ENCODE measurements at places on chromosomes 12 and 14.

DNA sequence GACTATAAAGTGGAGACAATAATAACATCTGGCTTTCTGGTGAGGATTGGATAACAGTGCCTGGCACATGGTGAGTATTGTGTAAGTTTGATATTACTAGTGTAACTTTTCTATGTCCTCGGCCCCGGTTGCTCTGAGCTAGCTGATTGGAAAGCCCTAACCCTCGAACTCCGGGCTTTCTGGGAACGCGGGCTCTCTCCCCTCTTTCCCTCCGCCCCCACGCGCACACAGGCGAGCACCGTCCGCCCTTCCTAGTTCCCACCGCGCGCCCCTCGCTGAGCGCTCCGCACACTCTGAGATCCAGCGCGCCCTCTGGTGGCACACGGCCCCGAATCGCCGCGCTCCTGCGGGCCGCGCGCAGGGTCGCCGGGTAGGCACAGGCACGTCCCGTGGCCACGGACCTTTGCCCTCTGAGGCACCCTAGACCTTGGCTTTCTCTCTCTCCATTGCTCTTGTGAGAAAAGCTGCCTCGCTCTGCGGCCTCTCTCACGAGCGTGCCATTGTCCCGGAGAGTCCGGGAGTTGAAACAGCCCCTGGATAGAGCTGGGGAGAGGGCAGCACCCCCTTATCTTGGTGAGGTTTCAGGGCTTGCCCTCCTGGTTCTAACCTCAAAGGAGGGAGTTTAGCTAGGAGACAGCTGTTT, 23.2 kb upstream of the ESRRB start:
- peak; percentile 92 for DNase-seq

DNA sequence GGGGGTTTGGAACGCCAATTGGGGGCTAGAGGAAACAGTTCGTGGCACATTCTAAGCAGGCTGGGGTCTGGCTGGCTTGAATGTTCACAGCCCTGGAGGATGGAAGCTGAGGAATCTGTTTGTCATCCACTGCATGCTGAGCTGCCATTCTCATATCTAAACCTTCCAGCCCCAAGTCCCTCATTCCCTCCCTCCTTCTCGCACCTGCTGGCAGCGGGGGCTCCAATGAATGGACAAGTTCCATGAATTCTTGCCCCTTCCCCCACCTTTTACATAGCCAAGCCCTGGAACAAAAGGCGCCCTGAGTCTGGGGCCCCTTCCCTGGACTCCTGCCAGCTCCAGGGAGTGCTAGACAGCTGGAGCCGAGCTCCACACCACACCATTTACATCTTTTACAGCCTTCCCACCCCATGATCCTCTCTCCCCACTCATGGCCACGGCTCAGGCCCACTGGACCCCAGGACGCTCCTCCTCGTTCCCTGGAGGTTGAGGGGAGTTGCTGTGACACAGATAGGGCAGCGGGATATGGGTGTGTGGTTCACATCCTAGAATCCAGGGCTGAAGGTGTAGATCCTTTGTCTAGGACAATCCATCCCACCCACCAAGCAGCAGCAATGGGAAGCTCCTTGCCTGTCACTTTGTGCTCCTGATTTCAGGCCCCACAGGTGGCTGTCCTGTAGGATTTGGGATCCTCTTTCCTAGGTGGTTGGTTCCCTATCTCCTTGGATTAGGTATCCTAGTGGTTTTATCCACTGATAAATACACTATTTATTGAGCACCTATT, 21.7 kb upstream of the VRTN start:
- DNase-seq: no peak

- no peak for DNase-seq
These were observed 244.4 kb downstream of the ZFP36L1 start for GRCh38 chr14:68548194-68549076.

DNA sequence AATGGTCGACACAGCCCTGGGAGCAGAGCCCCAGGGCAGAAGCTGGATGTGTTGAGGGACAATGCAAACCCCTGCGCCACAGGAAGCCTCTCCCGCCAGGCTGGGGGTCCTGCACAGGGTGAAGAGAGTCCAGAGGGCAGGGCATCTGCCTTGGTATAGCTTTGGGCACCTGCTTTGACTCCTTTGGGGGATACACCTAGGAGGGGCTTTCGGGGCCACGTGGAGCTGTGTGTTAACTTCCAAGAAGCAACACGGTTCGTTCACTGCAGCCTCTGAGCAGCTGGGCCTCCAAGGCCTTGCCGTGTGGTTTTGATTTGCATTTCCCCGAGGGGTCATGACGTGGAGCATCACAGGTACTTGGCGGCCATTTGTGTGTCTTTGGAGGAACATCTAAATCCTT, 5.8 kb upstream of the PUS1 start:
- DNase-seq: no peak

DNA sequence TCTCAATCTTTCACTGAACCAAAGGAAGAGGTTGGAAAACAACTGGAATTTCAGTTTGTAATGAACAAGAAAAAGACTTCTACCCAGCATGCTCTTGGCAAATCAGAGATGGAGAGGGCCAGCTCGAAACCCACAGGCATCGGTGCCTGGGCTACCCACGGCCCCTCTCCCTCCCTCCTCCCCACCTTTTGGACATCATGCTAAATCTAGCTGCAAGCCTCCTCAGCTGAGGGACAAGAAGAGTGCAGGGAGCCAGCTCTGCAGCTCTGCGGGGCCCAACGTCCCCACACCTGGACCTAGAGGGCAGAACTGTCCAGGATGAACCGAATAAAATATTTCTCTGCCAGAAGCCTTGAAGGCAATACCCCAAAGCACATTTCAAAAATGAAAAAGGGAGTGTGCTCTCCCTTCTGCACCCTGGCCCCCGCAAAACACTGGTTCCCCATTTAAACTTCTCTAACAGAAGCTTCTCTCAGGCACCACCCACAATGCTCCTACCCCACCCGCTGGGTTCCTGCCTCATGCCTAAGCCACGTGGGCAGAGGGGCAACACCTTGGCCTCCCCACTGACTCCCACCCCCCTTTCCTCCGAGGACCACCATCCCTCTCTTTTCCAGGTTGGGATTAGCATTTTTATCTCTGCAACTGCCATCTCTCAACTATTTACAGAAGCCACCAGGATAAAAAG, 8.2 kb downstream of the CAMKK2 start:
- no peak for DNase-seq

DNA sequence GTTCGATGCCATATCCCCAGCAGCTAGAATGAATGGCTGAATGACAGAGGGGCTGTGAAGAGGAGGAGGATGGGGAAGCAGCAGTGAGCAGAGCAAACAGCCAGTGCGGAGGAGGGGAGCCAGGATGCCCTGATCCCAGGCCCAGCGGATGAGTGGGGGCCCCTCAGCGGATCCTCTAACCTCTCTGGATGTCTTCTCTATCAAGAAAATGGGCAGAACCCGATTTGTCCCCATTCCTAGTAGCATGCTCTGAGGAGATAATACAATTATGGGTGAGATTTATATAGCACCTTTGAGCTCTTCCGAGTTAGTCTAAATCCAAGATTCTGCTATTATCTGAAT, 30.0 kb upstream of the RPLP0 start:
- DNase-seq: no peak

- DNase-seq: no peak
These were observed 1.1 kb upstream of the UBC start for GRCh38 chr12:124915239-124916236.

GRCh38 chr12:105292705-105293104, 37.8 kb upstream of the C12orf75 start:
- no peak for DNase-seq

- no peak for DNase-seq
These were observed 244.6 kb upstream of the MDGA2 start for GRCh38 chr14:47919997-47920396.

DNA sequence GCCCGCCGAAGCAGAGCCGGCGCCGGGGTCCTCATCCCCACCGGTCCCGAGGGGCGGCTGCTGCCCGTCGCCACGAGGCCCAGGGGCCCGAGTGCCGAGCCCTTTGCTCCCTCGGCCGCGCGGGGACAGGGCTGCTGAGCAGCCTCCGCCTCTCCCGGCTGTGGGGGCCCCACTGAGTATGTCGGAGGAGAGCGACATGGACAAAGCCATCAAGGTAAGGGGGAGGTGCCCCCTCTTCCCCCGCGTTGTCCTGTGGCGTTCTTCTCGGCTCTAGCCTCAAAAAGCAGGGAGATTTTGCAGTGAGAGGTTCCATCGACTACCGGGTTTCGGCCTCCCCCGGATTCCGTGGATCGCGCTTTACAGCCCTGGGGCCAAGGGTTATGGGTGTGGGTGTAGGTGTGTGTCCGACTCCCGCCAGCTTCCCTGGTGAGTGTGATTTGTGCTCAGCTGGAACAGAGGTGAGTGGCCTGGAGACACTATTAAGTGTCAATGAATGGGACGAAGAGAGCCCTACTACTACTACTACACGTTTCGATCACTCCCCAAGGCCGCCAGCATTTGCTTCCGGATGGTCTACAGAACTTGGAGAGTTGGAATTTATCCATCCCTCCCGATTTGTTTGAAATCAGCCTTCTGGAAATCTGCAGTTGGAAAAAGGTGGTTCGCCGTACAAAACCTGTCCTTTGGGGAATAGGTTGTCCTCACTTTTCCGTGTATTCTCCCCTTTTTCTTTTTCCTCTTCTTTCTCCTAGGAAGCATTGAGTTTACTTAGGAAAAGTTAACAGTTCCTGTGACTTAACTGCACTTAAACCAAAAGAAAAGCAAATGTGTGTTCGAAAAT, 748 bp downstream of the MAPKAPK5 start:
- DNase-seq: peak; percentile 85

DNA sequence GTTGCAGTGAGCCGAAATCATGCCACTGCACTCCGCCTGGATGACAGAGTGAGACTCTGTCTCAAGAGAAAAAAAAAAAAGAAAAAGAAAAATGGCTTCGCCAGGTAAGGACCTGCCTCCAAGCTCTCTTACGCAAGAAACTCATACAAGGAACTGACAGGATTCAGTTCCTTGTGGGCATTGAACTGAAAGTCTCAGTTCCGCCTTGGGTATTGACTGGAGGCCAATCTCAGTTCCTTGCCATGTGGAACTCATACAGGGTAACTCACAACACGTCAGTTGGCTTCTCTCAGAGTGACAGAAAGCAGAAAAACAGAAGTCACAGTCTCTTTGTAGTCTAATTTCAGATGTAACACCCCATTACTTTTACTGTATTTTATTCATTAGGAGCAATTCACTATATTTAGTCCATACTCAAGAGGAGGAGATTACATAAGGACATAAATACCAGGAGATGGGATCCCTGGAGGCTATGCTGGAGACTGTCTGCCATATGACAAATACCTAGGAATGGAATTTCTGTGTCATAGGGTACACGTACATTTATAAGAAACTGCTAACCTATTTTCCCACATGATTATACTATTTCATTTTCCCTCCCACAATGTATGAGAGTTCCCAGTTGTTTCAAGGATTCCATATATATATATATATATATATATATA, 11.4 kb upstream of the NOPCHAP1 start:
- no peak for DNase-seq

DNA sequence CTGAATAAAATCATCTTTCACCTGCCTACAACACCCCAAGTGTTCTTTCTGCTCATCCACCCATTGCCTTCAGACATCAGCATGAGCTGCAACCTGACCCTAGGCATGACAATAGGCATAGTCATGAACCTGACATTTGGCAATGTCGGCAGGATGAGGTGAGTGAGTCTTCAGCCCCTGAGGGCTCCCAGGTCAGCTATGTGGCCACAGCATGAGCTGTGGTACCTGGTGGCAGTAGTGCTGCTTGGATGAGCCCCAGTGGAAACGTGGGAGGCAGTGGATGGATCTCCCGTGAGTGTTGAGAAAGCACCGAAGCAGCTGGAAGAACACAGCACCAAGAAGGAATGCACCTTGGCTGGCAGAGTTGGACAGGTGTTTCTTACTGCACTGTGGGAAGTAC, 334.8 kb upstream of the FAR2 start:
- no peak for DNase-seq

DNA sequence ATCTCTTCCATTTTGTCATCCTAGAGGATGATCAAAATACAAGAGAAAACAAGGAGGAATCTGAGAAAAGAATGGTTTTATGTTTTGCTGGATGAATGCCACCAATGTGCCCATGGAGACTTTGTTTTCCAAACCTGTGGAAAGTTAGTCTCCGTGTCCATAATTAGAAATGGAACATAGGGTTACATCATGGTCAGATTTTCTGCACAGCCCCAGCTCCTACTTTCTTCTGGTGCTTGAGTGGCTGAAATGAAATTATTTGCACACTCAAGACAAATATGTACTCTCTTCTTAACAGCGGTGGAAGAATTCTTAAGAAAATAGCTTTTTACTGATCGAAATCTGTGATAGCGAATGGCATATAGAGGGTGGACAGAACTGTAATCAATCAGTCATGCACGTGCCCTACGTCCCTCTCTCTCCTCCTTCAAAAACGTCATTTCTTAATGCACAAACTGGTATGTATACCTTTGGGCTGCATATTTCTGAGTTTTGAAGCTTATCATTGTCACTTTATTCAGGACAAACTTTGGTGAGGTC, 825.2 kb downstream of the AACS start:
- no peak for DNase-seq

DNA sequence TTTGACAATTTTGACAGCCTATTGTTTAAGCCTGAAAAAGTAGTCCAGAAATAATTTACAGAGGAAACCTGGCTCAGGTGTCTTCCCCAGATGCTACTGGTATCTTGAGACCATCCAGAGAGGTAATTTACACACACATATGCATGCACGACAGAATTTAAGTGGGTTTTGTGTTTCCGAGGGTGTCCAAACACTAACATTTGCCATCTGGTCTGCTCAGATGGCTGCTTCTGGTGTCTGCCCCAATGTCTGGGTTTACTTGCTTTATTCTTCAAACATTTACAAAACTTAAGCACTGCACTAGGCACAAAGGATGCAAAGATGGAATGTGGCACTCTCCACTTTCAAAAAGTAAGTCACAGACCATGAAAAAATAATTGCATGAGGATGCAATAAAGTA, 226.6 kb upstream of the EGLN3 start:
- no peak for DNase-seq

GRCh38 chr14:93936245-93936644, 9.1 kb downstream of the FAM181A start:
- DNase-seq: peak; percentile 70

- no peak for DNase-seq
These were observed 31.9 kb downstream of the NT5DC3 start for GRCh38 chr12:103809154-103809553.

DNA sequence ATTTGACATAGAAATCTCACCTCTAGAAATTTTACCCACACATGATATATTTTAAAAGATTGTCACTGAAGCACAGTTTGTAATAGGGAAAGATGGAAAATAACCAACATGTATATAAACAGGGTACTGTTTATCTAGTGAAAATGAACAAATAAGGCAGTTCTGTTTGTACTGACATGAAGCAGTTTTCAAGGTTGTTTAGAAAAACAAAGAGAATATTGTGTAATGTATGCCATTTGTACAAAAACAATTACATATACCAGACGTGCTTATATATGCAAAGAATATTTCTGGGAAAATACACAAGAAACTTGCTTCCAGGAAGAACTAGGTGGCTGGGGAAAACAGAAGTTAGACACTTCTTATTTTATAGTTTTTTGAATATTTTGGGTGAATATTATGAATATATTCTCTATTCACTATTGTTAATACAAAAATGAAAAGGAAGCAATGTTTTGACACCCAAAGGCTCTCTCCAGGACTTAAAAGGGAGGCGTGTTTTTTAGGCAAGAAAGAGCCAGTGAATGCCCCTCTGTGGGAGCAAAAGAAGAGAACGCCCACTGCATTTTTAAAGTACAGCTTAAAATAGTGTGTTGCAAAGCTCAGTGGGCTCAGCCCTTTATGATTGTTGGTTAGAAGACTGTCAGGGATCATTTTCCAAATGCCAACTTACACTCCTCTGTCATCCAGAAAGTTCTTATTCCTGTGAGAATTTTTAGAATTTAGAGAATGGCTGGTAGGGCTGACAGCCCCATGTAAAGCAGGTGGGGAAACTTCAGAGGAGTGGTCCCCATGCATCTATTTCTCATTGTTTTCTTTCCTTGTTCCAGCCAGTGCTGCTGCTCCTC, 59.6 kb upstream of the FERMT2 start:
- DNase-seq: no peak

GRCh38 chr12:68031881-68032739, 42.9 kb downstream of the IFNG-AS1 start:
- DNase-seq: no peak

Data from D341Med (cell line).